ENCODE measurements at places on chromosomes 5 and 9.

DNA sequence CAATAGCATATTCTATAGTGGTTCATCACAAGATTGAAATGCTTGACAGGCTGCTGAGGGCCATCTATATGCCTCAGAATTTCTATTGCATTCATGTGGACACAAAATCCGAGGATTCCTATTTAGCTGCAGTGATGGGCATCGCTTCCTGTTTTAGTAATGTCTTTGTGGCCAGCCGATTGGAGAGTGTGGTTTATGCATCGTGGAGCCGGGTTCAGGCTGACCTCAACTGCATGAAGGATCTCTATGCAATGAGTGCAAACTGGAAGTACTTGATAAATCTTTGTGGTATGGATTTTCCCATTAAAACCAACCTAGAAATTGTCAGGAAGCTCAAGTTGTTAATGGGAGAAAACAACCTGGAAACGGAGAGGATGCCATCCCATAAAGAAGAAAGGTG lies 43.8 kb downstream of the GCNT1 start:
- no peak for DNase-seq

DNA sequence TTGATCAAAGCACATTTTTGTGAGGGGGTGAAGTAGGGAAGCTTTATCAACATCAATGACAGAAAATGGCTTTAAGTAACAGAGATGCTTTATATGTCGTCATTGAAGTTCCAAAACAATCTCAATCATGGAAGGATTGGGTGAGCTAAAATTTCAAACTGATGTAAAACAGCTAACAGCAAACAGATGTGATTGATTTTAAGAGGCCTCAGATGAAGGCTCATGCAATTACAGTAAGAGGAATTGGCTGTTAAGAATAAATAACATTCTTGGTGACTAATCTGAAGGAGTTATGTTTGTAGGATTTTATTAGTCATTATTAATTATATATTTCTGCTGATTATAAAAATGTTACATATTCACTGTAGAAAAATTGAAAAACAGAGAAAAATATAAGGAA lies 63.5 kb upstream of the PUM3 start:
- DNase-seq: no peak

GRCh38 chr9:38058452-38059232 lies 10.4 kb downstream of the SHB start:
- DNase-seq: no peak

DNA sequence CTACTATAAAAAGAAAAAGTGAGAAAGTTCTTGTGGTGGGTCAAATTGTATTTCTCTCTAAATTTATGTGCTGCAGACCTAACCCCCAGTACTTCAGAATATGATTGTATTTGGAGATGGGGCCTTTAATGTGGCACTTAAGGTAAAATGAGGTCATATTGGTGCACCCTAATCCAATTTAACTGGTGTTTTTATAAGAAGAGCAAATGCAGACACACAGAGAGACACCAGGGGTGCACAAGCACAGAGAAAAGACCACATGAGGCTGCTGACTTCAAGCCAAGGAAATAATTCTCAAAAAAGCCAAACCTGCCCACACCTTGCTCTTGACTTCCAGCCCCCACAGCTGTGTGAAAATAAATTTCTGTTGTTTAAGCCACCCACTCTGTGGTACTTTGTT lies 80.2 kb upstream of the HTR4 start:
- no peak for DNase-seq
